ENCODE measurements at places on chromosomes 2 and 18.

DNA sequence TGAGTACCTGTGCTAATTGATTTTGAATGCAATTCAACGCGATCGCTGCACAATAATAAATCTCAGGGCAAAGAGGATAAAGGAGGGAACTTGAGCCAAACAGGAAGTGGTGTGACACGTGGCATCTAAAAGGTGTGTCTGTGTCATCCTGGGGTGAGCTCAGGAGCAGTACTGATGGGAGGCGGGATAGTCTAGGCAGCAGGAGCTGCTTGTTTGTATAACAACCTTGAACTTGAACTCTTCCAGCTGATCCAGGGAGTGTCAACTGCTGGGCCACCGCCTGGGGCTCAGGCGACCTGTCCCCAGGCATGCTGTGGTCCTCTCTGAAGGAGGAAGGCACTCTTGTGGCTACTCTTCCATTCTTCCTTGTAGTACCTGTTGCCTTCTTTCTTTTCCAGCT is 61.2 kb downstream of the BOD1L2 start:
- no peak for DNase-seq

DNA sequence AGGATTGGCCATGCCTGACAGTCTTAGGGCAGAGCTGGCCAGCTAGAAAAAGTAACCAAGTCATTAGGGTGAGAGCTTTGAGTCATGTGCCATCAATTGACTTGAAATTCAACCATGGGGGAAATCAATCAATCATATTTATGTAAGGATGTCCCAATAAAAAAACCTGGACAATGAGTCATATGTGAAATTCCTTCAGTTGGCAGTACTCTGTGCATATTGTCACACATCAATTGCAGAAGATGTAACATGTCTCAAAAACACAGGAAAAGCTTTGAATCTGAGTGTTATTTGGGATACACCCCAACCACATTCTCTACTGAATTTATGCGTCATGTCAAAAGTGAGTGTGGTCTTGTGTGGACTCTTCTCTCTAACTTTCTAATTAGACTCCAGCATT is 1004.1 kb upstream of the NRXN1 start:
- no peak for DNase-seq

DNA sequence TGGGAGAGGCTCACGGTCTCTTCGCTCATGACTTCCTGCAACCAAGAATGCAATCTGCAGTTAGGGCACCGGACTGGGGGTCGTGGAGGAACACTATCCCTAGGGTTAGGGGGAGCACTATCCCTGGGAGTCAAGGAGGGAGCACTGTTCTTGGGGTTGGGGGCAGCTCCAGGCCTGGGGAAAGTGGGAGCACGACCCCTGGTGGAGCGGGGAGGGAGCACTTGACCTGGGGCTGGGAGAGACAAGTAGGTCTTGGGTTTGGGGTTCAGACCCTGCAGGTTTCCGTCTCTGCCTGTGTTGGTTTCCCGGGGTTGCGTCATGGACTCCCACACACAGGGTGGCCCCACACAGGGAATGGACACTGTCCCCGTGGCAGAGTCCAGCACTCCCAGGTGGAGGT is 133.6 kb downstream of the TPO start:
- DNase-seq: no peak

- DNase-seq: no peak
Measured at GRCh38 chr2:229870903-229871656, 50.7 kb downstream of the TRIP12 start.

DNA sequence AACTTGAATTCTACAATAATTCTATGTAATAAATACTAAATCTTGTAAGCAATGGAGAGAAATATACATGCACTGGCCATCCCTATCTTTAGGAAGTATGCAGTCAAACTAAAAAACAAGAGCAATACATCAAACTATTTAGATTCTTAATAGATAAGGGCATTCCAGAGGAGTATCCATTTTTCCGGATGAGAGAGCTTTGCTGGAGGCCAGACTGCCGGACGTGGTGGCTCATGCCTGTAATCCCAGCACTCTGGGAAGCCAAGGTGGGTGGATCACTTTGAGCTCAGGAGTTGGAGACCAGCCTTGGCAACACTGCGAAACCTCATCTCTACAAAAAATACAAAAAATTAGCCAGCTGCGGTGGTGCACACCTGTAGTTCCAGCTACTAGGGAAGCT is 60.8 kb downstream of the KIF5C start:
- no peak for DNase-seq

- no peak for DNase-seq
Measured at GRCh38 chr2:147559070-147559725, 285.6 kb upstream of the ACVR2A start.

- no peak for DNase-seq
Measured at GRCh38 chr2:38387887-38388286, 10.8 kb upstream of the ATL2 start.

DNA sequence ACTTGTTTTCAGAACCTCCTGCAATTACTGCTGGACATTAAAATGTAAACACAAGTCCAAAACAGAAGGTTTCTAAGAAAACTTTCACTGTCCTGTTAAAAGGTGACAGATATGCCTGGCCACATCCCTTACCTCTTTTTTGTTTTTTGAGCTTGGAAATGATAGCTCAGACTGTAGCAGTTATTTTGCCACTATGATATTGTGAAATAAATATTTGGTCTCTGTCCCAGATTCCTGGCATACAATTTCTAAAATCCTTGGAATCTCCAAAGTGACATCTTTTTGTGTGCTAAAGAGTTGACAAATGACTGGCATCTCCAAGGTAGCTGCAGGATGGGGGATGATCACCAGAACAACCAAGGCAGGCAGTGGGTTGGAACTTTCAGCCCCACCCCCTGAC is 16.8 kb downstream of the TPGS2 start:
- DNase-seq: no peak

DNA sequence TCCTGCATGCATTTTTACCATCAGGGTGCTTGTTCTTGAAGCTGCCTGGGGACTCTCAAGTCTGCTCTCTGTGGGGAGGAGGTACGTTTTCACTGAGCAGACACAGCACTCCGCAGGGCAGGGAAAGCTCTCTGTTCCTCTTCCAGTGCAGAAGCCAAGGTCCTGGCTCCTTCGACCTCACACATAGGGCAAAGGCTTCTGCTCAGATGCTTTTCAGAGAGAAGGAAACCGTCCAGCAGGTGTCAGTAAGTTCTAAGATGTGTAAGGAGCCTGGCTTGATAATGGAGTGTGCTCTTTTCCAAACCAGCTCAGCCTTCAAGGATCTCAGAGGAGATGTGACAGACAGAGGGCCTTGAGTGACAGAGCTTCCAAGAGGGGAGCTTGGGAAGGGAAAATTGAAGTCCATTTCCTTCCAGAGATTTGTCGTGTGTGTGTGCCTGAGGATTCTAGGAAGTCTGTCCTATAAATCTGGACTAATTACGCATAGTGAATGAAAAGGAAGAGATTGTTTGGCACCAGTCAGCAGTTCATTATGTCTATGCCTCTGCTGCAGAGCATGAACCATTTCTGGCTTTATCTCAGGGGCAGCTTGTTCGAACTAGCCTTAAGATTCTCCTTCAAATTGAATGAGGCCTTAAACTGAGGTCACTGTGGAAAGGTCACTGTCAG is 67.3 kb upstream of the UPP2 start:
- peak; percentile 76 for DNase-seq

DNA sequence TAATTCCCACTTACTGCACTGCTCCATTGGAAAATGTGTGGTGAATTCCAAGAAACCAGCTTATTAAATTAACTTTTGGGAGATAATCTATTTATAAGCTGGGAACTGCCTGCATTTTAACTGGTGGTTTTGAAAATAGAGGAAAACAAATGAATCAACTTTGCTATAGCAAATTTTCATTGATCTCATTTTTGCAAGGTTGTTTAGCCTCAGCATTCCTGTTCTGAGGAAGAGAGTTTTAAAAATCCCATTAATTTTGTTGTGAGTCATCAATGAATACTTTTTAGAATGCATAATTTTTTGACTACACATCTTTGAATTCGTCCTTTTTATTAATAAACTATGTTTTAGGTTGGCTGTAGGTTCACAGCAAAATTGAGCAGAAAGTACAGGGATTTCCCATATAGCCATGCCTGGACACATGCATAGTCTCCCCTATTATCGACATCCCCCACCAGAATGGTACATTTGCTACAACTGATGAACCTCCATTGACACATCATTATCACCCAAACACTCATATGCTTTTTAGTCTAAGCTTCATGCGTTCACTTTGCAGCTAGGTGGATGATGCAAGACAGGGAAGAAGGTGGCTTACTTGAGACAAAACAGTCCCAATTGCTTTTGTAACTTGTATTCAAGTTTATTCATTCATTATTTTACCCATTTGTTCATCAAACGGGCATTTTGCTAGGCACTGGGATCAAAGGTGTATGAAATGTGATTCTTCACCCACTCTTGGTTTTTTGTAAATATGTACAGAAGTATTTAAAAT is 106.9 kb downstream of the ZNF521 start:
- DNase-seq: no peak

DNA sequence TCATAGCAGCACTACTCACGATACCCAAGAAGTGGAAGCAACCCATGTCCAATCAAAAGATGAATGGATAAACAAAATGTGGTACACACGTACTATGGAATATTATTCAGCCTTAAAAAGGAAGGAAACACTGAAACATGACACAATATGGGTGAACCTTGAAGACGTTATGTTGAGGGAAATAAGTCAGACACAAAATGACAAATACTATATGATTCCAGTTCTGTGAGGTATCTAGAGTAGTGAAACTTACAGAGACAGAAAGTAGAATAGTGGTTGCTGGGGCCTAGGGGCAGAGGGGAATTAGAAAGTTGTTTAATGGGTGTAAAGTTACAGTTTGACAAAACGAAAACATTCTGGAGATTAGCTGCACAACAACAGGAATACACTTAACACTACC is 24.7 kb downstream of the TLK1 start:
- DNase-seq: no peak

DNA sequence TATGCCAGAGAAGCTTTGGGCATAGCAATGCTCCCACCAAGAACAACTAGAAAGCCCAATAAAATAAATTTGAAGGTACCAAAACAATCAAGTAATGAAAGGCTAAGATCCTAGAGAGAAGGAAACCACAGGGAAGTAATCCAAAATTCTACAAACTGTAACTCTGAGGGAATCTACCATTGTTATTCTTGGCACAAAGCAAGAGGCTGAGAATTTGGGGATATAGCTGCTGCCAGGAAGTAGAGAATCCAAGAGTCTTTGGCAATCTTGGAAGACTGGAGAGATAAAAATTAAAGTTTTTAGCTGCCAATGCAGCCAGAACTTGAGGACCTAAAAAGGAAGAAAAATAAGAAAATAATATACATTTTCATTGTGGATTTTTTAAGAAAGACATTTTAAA is 68.5 kb downstream of the PIGN start:
- no peak for DNase-seq

DNA sequence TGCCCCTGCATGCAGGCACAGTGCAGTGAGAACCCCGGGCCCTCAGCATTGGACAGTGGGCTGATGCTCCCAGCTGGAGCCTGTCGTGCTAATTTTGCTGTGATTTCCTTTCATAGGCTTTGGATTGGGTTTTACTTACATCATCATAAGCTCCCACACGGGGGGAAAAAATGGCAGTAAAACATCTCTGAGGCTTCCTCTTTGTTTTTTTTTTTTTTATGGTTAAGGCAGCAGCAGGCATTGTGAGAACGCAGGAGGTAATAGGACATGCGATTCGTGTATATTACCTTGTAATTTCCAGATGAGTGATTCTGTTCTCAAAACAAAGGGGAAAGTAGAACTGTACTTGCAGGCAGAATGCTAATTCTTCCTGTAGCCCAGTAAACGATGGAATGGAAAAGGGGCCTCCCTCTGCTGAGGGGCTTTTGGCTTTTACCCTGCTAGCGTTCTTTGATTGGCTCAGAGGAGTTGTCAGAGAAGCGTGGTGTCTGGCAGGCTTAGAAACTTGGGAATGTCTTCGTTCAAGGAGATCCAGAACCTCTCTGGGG is 89.7 kb downstream of the NPAS2 start:
- no peak for DNase-seq

GRCh38 chr2:101080211-101081068 is 70.7 kb downstream of the TBC1D8 start:
- DNase-seq: no peak

DNA sequence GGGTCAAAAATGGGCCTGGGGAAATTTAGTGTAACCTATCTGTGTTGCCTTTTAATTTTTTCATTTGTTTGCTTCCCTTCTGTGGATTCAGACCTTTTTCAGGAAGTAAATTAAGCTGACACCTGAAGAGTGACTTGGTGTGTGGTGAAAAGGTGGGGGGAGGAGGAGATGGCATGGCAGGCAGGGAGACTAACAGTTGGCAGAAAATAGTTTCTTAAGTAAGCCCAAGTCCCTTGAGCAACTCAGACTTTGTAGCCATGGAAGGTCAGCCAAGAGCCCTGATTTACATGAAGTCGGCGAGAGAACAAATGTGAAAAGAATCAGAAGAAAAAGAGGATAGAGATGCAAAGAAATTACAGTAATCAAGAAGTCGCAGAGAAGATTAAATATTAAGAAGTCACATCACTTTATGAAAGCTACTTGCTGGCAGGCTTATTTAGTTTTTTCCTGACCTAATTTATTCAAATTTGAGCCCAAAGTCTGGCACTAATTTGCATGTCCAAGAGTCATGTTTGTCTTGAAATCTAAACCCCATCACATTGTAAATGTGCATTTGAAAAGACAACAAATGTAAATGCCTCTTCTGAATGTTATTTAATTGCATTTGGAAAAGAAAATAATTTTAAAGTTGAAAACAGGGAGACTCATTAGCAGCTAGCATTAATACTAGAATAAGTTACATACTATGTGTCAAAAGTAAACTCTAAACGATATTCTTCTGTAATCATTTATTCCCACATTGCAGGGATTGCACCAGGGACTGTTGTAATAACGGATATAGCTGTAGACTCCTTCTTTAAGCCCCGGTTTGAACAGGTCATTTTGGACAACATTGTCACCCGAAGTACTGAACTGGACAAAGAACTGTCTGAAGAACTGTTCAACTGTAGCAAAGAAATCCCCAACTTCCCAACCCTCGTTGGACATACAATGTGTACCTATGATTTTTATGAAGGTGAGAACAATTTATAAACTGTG is 19.3 kb downstream of the UPP2 start:
- DNase-seq: no peak

DNA sequence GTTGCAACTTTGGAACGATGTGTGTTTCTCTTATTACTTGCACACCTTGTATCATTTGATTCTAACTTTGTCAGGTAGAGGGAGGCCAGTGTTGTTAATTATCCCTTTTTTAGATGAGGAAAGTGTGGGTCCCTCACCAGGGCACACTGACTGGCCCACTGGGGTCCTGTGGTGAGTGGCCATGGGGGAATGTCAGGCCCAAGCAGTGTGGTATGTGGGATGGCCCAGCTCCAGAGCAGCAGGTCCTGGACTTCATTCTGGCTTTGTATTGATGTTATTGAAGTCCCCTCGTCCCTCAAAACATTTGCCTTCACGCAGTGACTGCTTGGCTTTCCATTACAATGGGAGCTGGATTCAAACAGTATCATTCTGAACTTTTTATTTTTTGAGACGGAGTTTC is 11.7 kb downstream of the NCK2 start:
- DNase-seq: no peak

- DNase-seq: no peak
Measured at GRCh38 chr2:176151442-176152287, at the start of gene HOXD4. HOXD4 (plus strand) TSS chr2:176151550; CDS start chr2:176151634, 84 bp downstream.

All from bone marrow (tissue), 2 donors.